ENCODE measurements at places on chromosomes 1 and 21.

GRCh38 chr1:61261595-61261994 is 179.2 kb downstream of the NFIA start:
- no peak for DNase-seq

GRCh38 chr1:154329551-154330131 is 4.3 kb downstream of the ATP8B2 start:
- no peak for DNase-seq

DNA sequence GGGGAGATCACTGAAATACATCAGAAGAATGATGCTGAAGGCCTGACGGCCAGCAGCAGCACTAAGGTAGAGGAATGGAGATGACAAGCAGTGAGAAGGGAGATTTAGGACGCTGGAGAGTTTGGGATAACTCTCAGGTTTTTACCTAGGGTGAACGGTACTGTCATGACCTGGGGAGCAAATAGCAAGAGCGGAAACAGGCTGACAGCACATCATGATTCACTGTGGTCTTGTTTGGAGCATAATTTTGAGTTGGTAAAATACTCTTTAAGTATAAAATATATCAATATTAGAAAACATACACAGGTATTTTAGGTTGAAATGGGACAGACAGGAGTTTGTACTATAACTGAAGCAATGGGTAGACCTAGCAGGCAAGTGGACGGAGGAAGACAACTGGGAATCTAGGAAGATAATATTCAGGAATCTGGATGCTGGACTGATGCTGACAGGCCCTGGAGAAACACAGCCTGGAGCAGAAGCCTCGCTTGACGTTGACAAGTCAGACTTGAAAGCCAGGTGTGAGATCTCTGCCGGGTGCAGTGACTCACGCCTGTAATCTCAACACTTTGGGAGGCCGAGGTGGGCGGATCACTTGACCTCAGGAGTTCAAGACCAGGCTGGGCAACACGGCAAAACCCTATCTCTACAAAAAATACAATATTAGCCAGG is 33.3 kb downstream of the ALG14 start:
- no peak for DNase-seq

DNA sequence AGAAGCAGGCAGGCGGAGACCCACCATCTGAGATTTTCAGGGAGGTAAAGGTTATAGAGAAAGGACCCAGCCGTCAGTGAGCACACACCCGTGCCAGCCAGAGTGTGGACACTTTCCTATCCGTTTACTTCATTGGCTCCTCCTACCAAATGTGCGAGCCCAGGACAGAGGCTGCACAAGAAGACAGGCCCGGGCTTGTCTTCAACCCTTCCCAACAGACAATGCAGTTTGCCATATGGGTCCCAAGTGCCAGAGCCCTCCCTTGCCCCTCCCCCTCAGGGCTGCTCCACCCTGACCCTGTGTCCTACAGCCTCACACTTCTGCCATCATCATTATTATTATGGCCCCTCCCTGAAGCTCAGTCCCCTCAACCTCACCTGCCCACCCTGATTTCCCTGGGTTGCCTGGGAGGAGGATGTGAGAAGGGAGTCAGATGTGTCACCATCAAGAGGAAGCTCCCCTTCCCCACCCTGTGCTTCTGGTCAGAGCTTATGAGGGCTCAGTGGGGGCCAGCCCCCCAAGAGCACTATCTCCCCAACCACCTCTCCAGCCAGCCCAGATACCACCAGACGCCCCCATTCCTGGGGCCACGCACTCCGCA is 9.4 kb downstream of the LAPTM5 start:
- no peak for DNase-seq

- DNase-seq, result peak; percentile 88
These were observed 4.2 kb upstream of the DYRK3 start for GRCh38 chr1:206631085-206631509.

DNA sequence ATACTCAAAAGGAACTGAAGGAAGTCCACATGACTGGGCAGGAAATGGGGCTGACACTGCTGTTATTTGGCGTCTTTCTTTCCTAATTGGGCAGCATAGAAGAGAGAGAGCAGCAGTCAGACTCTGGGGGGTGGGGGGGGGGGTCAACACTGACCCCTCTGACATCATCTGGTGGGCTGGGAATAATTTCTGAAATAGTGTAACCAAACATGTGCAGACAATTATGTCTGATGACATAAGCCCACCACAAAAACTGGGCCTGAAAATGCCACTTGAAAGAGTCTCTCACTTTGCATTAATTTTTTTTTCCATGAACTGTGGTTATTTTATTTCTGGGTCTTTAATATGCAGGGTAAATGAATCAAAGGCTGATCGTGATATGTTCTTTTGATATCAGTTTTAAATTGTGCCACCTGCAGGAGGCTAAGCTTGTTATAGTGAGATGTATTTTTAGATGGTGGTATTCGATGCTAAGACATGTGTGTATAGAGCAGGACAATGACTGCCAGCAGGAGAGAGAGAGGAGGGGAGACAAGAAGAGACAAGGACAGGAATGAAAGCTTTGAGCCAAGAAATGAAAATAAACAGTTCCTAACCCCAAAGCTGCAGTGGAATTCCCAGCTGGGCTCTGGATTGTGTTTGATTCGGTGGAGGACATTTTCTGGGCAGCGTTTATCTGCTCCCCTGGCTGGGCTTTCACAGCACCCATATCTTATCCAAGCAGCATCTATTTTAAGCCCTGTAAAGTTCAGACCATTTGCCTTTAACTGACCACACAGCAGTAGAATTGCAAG is 264.7 kb downstream of the PBX1 start:
- DNase-seq, result peak; percentile 89

DNA sequence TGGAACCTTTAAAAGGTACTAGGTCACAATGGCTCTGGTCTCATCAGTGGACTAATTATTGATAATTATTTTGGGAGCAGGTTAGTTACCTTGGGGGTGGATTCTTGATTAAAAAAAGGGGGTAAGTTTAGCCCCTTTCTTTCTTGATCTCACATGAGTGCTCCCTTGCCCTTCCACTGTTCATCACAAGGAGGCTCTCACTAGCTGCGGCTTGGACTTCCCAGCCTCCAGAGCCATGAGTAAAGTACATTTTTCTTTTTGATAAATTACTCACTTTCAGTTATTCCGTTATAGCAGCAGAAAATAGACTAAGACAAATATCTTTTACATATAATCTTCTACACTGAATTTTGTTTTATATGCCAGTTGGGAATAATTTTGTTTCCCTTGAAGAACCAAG is 254.8 kb upstream of the DEPDC1 start:
- DNase-seq, result no peak

DNA sequence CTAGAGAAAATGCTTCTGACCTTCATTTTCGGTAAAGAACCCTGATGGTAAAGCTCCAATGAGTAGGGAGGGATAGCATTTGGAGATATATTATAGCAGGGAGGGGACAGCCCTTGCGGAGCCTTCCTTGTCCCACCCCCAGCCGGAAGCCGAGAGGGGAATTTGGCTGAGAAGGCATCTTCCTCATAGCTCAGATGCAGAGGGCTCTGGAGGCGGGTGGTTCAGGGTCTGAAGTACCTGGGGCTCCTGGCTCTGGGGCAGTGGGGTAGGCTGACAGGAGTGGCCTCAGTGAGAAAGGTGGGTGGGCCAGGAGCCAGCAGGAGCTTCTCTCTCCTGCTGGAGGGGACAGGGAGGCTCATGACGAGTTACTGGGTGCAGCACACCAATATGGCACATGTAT is 88.0 kb upstream of the IFFO2 start:
- DNase-seq, result peak; percentile 39

GRCh38 chr1:175129182-175129581 is 61.5 kb downstream of the TNN start:
- DNase-seq, result no peak

DNA sequence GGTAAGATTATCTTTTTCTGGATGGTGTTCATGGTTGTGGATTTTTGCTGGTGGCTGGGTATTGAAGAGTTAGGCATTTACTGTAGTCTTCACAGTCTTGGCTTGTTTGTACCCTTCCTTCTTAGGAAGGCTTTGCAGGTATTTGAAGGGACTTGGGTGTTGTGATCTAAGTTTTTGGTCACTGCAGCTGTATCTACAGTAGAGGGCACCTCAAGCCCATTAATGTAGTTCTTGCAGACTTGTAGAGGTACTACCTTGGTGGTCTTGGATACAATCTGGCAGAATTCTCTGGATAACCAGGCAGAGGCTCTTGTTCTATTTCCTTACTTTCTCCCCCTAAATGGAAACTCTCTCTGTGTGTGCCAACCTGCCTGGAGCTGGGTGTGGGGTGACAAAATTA is 155.8 kb upstream of the BRINP3 start:
- DNase-seq, result no peak

- DNase-seq, result no peak
These were observed 2.0 kb downstream of the VSIG8 start for GRCh38 chr1:159860456-159860855.

GRCh38 chr1:247506831-247507230 is 29.4 kb downstream of the OR2C3 start:
- DNase-seq, result no peak

DNA sequence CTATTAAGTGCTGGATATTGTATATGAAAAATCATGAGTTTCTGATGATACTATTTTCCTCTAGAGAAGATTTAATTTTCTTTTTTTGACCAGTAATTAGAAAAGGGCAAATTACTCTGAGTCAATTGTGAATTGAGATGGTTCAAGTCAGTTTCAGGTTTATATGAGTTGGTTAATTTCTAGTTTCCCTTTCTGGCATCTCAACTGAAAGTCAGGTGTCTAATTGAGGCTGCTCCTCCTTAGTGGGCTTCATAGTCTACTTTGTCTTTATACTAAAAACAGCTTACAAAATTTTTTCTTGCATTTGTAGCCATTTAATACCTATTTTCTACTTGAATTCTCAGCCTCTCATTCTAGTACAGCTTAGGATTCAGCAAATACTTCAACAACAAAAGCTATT is 387.3 kb downstream of the RPS6KC1 start:
- no peak for DNase-seq

GRCh38 chr1:221620437-221621384 is 121.2 kb downstream of the DUSP10 start:
- no peak for DNase-seq

GRCh38 chr1:110018396-110018795 is 16.0 kb upstream of the STRIP1 start:
- DNase-seq, result no peak

DNA sequence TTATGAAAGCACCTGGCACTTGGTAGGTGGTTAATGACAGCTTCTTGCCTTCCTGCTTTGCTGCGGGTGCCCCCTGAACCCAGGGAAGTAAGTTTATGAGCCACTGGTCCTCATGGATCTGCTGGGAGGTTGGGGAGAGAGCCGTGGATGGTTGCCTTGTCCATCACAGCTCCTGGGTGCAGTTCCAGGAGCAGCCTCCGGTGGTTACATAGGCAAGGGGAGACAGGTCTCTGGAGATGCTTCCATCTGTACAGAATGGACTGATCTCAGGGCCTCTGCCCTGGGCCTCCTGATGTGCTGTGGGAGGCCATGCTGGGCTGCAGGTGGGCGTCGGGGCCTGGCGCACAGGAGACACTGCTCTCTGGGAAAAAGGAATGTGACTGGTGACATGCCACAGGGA is 31.6 kb upstream of the ARHGEF10L start:
- no peak for DNase-seq

DNA sequence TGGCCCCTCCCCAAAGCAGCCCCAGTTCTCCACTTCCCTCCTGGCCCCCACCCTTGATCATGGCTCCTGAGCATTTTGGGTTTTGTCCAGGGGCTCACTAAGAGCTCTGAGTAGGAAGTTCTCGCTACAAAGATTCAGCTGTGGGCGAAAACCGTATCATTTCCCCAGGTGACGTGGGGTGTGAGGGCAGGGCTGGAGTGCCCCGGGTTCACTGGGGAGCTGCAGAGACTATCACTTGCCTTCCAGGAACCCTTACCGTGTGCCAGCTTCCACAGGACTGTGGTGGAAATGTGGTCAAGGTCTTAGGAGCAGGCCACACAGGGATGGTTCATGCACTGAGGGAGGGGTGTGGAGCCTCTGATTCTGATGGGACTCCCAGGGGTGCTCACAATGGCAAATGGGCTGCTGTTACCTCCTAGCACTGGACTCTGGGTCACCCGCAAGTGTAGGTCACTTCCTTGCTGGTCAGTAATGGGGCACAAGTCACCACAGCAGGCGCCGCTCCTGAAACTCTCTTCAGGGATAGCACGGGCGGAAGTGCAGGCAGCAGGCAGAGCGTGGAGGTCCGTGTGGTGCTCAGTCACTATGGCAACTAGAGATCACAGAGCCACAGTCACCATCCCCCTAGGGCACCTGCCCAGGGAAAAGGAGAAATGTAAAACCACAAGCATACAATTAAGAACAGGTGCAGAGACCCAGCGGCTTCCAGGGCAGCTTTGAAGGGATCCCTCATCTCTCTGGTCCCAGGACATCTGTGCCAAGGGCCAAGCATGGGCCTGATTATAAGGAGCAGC is 35.4 kb downstream of the RSPH1 start:
- DNase-seq, result no peak

GRCh38 chr1:57752843-57753242 is 329.0 kb upstream of the DAB1 start:
- no peak for DNase-seq

DNA sequence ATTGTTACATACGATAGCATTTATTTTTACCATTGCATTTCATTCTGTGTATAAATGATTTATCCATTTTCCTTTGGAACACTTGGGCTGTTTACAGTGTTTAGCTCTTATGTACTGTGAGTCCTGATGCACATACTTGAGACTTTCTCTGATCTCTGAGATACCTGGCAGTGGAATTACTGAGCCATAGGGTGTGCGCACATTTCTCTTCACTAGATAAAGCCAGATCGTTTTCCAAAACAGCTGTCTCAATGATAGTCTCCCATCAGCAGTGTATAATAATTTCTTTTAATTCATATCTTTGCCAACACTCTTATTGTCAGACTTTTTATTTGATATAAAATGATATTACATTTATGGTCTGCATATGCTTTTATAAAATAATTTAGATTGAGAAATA is 66.2 kb downstream of the VPS13D start:
- DNase-seq, result no peak

DNA sequence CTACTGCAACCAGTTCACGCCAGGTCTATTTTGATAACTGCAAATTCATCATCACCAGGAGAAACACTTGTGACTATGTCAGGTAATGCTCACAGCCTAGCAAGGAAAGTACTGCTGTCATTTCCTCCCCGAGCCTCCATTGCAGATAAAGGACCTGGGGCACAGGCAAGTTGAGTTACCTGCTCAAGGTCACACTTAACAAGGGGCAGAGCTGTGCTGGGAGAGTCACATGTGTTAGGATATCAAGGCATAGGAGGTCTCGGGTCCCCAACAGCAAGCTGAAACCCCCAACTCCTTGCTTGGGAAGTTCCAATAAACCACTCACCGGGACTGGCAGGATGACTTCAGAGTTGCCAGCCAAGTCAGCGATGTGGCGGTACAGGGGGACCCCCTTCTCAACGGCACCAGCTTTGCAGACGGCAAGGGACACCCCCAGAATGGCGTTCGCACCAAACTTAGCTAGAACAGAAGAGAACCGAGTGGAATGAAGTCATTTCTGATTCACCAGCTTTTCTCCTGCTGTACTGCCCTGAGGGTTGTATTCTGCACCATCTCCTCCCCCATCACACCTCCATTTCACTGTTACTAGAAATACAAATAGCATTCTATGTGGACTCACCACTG is 11.6 kb downstream of the ENO1 start:
- DNase-seq, result no peak

GRCh38 chr1:70486676-70487458 is 75.8 kb downstream of the CTH start:
- DNase-seq, result peak; percentile 86

Data from sigmoid colon (tissue), 7 donors.